CD8-positive, alpha-beta T cell (primary cell): ENCODE measurements at places on chromosomes 12 and 14. TPM values are rescaled to one million over a fixed set of nuclear protein-coding genes. Genes with fewer than 3 reads are reported as not detected.

GRCh38 chr12:98738002-98738401 lies 92.9 kb downstream of the APAF1 start:
- no peak for DNase-seq

DNA sequence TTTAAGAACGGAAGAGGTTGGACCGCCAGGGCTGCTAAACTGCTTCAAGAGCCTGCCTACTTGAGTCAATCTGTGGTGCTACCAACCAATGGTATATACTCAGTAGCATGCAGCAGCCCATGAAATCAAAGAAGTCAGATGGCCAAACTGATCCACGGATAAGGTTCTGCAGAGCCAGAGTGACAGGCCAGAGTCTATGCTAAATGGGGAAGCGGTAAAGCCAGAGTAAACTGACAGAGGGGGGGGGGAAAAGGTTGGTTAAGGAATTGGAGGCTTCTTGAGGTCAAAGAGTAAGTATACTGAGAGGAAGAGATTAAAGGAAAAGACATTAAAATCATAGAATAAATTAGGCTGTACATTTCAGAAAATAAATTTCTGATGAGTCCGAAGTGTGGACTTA lies 15.4 kb upstream of the SLC6A13 start:
- no peak for DNase-seq

The CLEC4C gene
- not detected for total RNA-seq

- no peak for DNase-seq
Observed at GRCh38 chr14:60253649-60254048, 4.6 kb downstream of the PPM1A start.

The PIWIL1 gene
- not detected for total RNA-seq

The GALNT9 gene
- not detected for total RNA-seq

DNA sequence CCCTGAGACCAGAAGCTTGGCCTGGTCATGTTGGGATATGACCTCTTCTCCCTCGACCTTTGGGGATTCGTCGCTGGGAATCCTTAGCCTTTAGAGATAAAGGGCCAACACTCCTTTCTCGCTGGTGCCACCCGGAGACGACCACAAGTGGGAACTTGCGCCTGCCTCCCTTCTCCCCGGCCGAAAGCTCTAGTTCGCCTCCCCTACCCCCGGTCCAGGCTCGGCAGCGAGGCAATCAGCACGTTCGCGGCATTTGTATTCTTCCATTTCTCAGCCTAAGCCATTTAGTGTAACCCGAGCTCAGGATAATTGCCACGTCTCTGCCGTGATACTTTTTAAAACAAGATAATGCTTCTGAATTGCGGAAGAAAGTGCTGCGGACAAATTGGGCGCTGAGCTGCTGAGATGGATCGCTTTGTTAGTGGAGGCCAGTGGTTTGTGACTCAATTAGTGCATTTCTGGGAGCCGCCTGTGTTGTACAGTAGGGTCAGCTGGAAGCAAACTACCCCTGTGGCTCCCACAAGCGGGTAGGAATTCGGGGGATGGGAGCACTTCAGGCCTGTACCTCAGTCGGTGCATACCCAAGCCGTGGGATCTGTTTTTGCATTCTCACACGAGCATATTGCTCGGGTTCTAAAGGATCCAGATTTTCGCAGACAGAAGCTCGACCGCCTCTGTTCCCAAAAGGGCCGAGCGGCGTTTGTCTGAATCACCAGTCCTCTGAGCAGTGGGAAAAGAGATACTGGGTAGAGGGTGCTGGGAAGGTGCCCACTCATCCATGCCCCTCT lies 6.8 kb upstream of the SIX1 start:
- DNase-seq: no peak

- DNase-seq: no peak
Observed at GRCh38 chr12:21528953-21529352, 2.9 kb downstream of the SPX start.

- DNase-seq: peak; percentile 62
Observed at GRCh38 chr14:104639885-104640548, 35.4 kb upstream of the TMEM179 start.

DNA sequence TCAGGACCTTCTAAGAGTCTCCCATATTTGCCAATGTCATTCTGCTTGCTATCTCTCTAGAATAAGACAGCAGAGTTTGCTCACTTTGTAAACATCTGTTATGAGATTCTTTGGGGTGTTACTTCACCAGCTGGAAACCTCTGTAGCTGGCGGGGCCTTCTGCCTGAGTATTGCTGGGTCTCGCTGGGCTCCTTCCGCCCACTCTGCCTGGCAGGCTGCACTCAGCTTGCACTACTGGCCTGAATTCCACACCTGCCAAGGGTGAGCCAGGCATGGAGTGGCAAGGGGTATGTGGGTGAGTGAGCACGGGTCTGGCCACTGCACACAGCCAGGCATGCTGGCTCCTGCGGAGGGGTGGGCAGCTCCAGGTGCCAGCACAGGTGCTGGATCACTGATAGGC lies 267.3 kb upstream of the PDE3A start:
- no peak for DNase-seq

- DNase-seq: no peak
Observed at GRCh38 chr12:9732921-9733461, at the start of gene CLECL1. CLECL1 (minus strand) TSS chr12:9733097.

The MANSC1 gene
- total RNA-seq: not detected

The ZBTB39 gene
- total RNA-seq: 9.9 TPM

DNA sequence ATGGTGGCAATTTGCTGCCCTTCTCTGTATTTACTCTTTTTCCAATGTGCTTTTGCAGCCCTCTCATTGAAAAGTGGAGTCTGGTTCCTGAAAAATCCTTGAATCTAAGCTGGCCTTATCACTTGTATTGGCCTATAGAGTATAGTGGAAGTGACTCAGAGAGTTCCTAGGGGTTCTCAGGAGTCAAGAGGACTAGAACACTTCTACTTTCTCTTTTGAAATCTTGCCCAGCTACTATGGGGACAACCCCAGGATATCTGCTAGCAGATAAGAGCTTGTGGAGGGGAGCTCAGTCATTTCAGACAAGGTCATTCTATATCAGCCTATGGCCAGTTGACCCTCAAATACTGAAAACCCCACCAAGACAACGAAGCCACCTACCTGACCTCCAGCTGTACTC lies 26.7 kb upstream of the WSCD2 start:
- no peak for DNase-seq

GRCh38 chr12:50840809-50841487 lies 1.8 kb upstream of the TMPRSS12 start:
- DNase-seq: no peak

The PTPN21 gene
- total RNA-seq: not detected

- peak; percentile 48 for DNase-seq
Observed at GRCh38 chr12:103877934-103878510, 37.0 kb upstream of the NT5DC3 start.

The JPH4 gene
- not detected for total RNA-seq

The SERPINA3 gene
- total RNA-seq: not detected

GRCh38 chr12:27060740-27061139 lies 21.6 kb downstream of the C12orf71 start:
- no peak for DNase-seq

DNA sequence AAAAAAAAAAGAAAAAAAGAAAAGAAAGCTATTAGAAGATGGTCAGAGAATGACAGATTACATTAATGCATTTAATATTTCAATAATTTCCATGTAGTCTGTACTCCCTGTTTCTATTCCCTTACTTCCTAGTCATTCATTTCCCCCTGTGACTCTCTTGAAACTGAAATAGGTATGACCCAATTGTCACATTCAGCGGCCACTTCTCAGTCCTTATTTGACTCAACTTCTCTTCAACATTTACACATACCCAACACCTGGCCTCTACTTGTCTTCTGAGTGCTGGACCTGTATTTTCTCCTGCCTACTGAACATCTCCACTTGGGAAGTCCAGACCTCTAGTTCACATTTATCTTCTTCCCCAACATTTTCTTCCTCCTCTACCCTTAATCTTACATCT lies 7.2 kb downstream of the EEA1 start:
- DNase-seq: no peak

- no peak for DNase-seq
Observed at GRCh38 chr14:52853522-52853854, 62.1 kb upstream of the GNPNAT1 start.

GRCh38 chr12:65208964-65209654 lies 39.7 kb downstream of the LEMD3 start:
- no peak for DNase-seq

- DNase-seq: no peak
Observed at GRCh38 chr12:130569521-130569920, 146.6 kb downstream of the RIMBP2 start.

GRCh38 chr12:108907839-108908351 lies 28.0 kb downstream of the DAO start:
- DNase-seq: no peak

The TMEM121 gene
- total RNA-seq: 2.8 TPM

The ERO1A gene
- total RNA-seq: 55.3 TPM

- DNase-seq: no peak
Observed at GRCh38 chr12:132393991-132394949, 64.9 kb upstream of the GALNT9 start.

DNA sequence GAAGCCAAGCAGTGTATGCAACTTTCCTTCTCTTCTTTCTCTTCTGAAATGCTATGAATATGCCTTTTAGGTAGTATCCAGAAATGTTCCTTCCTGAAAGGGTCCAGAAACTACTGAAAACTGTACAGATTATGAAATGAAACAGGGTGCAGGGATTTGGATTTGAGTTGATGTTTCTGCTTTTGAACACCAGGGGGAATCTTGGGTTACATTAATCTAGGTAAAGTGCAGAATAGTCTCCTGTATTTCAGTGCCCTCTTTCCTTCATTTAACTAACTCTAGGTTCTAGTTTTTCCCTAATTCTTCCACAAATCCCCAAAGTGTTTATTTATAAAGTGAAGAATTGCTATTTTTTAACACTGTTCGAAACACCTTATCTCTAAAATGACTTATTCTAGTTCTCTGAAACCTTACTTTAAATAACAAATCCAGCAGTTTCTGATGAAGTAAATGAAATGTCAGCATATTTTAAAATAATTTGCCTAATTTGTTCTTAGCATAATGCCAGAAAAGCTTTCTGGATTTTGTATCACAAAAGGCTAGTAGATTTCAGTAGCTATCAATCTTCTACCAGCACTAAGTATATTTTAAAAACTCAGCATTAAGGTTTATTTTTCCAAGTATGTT lies 111.9 kb downstream of the LRRK2 start:
- no peak for DNase-seq

The RHEBL1 gene
- total RNA-seq: 5.6 TPM

DNA sequence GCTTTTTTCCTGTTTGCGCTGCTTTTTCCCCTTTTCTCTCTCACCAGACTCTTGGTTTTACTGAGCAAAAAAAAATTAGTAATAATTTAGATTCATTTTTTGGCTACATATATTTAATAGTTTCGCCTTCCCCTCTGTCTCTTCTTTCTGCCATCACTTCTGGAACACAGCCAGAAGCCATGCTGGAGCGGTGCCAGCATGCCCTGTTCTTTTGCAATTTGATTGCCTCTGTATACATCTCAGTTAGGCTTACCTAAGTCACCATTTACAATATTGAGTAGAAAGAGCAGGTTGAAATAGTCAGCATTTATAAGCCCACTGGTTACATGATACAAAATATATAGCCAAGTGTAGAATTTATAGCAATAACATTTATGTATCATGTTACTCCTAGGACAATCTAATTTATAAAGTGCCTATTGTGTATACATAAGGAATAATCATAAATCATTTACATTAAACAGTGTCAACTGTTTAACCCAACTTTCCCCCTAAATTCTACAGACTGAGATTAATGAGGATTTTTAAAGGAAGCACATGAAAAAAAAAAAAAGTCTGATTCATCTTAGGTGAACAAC lies 413.8 kb upstream of the SOX5 start:
- DNase-seq: no peak

- no peak for DNase-seq
Observed at GRCh38 chr12:6158749-6159148, 34.3 kb upstream of the VWF start.

GRCh38 chr12:42744539-42745182 lies 155.1 kb upstream of the PRICKLE1 start:
- DNase-seq: no peak

GRCh38 chr12:75291014-75291413 lies 39.1 kb downstream of the CAPS2 start:
- DNase-seq: no peak

The ADCY4 gene
- total RNA-seq: 5.2 TPM

The SETD3 gene
- total RNA-seq: 40.3 TPM

DNA sequence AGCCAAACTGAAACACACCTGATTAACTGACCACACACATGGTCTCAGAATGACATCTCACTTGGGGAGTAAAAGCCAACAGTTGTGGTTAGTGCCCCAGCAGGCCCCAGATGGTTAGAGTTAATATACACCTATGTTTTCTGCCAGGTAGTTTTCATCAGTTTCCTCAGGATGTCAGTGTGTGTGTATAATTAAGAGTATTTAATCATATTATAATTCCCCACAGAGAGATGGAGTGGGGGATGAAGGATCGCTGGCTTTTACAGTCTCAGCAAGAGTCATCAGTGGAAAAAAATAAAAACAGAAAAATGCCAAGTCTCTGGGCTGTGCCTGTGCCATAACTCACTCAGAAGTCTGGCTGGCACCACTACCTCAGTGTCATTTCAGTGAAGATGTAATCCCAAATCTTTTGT lies 412.5 kb downstream of the ZFP36L1 start:
- no peak for DNase-seq

The SLC6A15 gene
- not detected for total RNA-seq

DNA sequence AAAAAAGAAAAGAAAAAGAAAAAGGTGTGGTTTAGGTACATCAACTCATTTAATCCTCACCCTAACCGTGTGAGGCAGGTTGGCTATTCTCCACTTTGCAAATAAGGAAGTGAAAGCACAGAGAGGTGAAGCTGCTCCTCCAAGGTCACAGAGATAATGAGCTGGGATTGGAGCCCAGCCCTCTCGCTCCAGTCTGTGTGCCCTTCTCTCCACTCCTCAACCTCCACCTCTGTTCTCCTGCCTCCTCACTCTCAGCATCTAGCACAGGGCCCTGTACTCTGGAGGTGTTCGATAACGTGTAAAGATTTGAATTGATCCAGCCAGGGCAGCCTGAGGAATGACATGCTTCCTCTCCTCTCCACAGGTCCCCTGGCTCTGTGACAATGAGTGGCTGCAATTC lies 502.3 kb downstream of the TMEM132D start:
- DNase-seq: no peak

- DNase-seq: no peak
Observed at GRCh38 chr12:122308811-122309210, 42.5 kb upstream of the VPS33A start.

The ACYP1 gene
- total RNA-seq: 5.3 TPM

- DNase-seq: no peak
Observed at GRCh38 chr14:59342516-59343484, 122.4 kb downstream of the GPR135 start.

The ACOT2 gene
- 16.7 TPM for total RNA-seq

GRCh38 chr12:127750076-127750840 lies 516.7 kb upstream of the TMEM132C start:
- DNase-seq: no peak

DNA sequence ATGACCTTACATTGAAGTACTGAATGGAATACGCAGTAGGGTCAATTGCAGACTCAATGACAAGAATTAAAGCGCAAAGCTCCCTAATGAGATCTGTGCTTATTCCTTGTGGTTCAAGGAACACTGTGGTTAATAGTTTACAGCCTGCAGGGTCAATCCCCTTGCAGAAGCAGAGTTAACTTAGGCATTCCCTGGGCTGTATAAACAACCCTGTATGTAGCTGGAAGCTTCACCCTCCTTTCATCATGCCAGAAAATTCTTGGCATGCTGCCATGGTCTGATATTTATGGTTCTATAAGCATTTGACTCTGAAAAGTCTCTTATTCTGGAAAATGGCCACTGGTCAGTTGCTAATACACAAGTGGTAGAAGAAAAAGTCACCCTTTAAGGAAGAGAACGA lies 227.7 kb downstream of the NOVA1 start:
- DNase-seq: no peak
